ENCODE measurements at places on chromosomes 16 and 17. TPM values are rescaled to one million over a fixed set of nuclear protein-coding genes. Genes with fewer than 3 reads are reported as not detected.

The MYH11 gene
- total RNA-seq, result 39.2 TPM

The CYB561 gene
- 161 TPM for total RNA-seq

The IL21R gene
- total RNA-seq, result 1.3 TPM

The TMEM114 gene
- total RNA-seq, result not detected

The PRAC2 gene
- total RNA-seq, result not detected

The SPNS1 gene
- 49.7 TPM for total RNA-seq

The RPGRIP1L gene
- 1.6 TPM for total RNA-seq

The OR1D5 gene
- total RNA-seq, result not detected

The SLC38A8 gene
- not detected for total RNA-seq

The KRTAP2-1 gene
- total RNA-seq, result not detected

The HOXB6 gene
- total RNA-seq, result 66.8 TPM

The NIP7 gene
- 11.7 TPM for total RNA-seq

- no peak overlapping the region for H3K4me3 ChIP-seq
- DNase-seq, result no peak
- H3K4me1 ChIP-seq, result no peaks in the 10 kb centered on the region
Measured at GRCh38 chr17:48244814-48245213, 137.2 kb downstream of the SNX11 start.

GRCh38 chr17:19331543-19332245, 30.8 kb downstream of the B9D1 start:
- H3K27me3 ChIP-seq, result no peaks in the 10 kb centered on the region
- peaks cover under 1% of the 10 kb centered on the region for H3K4me1 ChIP-seq
- H3K27ac ChIP-seq, result no peak overlapping the region
- no peak for DNase-seq
- no peak overlapping the region for H3K4me3 ChIP-seq

GRCh38 chr17:58319173-58320162, 9.1 kb downstream of the TSPOAP1 start:
- H3K4me3 ChIP-seq, result no peak overlapping the region
- H3K27me3 ChIP-seq, result no peaks in the 10 kb centered on the region
- H3K36me3 ChIP-seq, result no peaks in the 10 kb centered on the region

- no peak for DNase-seq
- H3K27me3 ChIP-seq, result no peaks in the 10 kb centered on the region
- no peaks in the 10 kb centered on the region for H3K4me1 ChIP-seq
- no peak overlapping the region for H3K4me3 ChIP-seq
Measured at GRCh38 chr17:78300962-78301820, 58.7 kb downstream of the SOCS3 start.

DNA sequence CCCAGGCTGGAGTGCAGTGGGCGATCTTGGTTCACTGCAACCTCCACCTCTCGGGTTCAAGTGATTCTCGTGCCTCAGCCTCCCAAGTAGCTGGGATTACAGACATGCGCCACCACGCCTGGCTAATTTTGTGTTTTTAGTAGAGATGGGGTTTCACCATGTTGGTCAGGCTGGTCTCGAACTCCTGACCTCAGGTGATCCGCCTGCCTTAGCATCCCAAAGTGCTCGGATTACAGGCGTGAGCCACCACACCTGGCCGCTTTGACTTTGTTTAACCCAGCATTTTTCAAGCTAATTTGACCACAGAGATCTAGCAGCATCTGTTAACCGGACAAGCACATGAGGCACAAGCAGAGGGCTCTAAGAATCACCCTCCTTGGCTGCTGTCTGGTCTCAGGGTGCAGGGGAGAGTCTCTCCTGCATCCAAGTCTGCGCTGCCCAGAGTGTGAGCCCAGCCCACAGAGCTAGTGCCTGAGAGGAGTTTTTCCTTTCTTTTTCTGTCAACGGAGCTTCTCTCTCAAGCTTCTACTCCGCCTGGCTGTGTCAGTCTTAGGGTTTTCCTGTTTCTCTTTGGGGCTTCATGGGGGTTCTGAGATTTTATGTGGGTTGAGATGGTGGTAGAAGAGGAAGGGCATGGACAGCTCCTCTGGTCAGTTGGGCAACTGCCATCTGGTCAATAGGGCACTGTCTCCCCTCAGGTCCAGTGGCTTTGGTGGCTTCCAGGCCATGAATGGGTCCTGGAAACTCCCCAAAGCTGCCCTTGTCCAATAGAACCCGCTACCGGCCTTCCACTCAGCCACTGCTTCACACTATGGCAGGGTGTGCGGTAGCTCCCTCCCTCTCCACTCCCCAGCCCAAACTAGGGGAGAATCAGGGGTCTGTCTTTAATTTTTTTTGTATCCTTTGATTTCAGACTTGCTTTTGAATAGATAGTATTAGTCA, 59.6 kb downstream of the TNFRSF13B start:
- H3K36me3 ChIP-seq, result no peaks in the 10 kb centered on the region
- no peak overlapping the region for H3K4me3 ChIP-seq
- no peak overlapping the region for H3K27ac ChIP-seq
- H3K27me3 ChIP-seq, result no peaks in the 10 kb centered on the region
- H3K4me1 ChIP-seq, result no peaks in the 10 kb centered on the region
- no peak for DNase-seq

DNA sequence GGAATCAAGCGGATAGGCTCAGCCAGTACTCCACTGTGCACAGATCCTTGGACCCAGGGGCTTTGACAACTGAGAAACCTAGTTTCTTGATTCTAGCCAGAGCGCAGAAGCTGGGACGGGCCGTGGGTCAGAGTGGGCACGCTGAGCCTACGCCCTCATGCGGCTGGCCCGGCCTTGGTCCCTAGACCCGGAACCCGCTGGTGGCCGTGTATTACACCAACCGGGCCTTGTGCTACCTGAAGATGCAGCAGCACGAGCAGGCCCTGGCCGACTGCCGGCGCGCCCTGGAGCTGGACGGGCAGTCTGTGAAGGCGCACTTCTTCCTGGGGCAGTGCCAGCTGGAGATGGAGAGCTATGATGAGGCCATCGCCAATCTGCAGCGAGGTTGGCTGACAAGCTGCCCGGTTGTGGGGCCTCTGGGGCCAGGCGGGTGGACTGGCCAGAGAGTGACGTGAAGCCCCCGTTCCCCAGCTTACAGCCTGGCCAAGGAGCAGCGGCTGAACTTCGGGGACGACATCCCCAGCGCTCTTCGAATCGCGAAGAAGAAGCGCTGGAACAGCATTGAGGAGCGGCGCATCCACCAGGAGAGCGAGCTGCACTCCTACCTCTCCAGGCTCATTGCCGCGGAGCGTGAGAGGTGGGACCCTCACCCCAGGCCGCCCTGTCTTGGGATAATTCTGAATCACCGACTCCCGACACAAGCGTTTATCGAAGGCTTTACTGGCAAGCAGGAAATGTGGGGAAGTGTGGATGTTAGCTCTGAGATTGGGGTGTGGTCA, 946 bp downstream of the STUB1 start:
- DNase-seq, result no peak
- H3K4me3 ChIP-seq, result peak overlapping the region; percentile 98
- H3K27me3 ChIP-seq, result no peaks in the 10 kb centered on the region
- H3K36me3 ChIP-seq, result peaks cover 22% of the 10 kb centered on the region
- H3K27ac ChIP-seq, result peak overlapping the region; percentile 91

DNA sequence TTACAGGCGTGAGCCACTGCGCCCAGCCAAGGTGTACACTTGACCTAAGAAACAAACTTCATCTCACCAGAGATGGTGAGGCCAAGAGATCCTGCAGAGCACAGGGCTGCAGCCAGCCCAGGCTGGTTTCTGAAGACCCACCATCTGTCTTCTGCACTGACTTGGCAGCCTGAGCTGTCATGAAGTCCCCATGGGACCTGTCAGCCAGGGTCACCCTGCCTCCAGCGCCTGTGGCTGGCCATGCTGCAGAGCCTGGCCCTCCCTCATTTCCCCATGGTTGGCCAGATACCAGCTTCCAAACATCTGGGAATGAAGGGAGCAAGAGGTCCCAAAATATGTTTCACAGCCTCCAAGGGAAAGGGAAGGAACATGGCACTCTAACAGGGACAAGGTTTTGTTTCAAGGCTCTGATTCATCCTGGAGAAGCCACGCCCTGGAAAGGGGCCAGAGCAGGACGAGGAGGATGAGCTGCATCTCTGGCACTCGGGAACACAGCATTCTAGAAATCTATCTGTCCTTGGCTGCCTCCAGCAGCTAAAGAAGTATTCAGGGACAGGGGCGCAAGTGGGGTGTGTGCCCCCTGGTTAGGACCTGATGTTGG, 45.3 kb downstream of the DDX19A start:
- H3K36me3 ChIP-seq, result no peaks in the 10 kb centered on the region
- no peak for DNase-seq
- no peaks in the 10 kb centered on the region for H3K27me3 ChIP-seq

- H3K4me1 ChIP-seq, result peaks cover 26% of the 10 kb centered on the region
- H3K27ac ChIP-seq, result no peak overlapping the region
- H3K4me3 ChIP-seq, result no peak overlapping the region
- peaks cover 18% of the 10 kb centered on the region for H3K36me3 ChIP-seq
- no peaks in the 10 kb centered on the region for H3K27me3 ChIP-seq
Measured at GRCh38 chr17:81681672-81682071, 1.9 kb downstream of the ARL16 start.

GRCh38 chr16:1174477-1175357, 21.8 kb downstream of the CACNA1H start:
- no peaks in the 10 kb centered on the region for H3K27me3 ChIP-seq
- peak overlapping the region; percentile 43 for H3K27ac ChIP-seq
- DNase-seq, result no peak
- H3K4me1 ChIP-seq, result no peaks in the 10 kb centered on the region

DNA sequence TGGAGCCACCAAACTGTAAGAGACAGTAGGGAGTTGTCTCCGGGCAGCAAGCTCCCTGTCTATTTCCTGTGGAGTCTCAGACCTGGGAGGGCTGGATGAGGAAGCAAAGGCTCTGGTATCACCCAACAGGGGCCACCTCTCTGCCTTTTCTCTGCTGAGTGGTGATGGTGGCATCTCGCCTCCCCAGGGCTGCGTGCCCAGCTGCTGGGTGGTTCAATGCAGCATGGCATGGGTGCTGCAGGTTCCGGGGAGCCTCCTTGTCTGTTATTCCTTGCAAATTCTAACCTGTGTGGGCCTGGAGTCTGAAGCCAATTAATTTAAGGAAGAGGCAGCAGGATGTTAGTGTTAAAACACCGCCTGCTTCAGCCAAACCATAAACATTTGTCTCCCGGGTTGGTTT, 78.2 kb downstream of the CCDC182 start:
- H3K27me3 ChIP-seq, result no peaks in the 10 kb centered on the region
- H3K36me3 ChIP-seq, result no peaks in the 10 kb centered on the region
- no peak for DNase-seq
- no peak overlapping the region for H3K27ac ChIP-seq
- no peak overlapping the region for H3K4me3 ChIP-seq
- no peaks in the 10 kb centered on the region for H3K4me1 ChIP-seq

GRCh38 chr16:50304467-50305440, 38.4 kb downstream of the ADCY7 start:
- DNase-seq, result no peak
- no peak overlapping the region for H3K27ac ChIP-seq
- H3K4me3 ChIP-seq, result no peak overlapping the region
- no peaks in the 10 kb centered on the region for H3K36me3 ChIP-seq
- H3K4me1 ChIP-seq, result no peaks in the 10 kb centered on the region

GRCh38 chr17:35568561-35568960, 7.9 kb upstream of the SLFN14 start:
- H3K4me3 ChIP-seq, result peak overlapping the region; percentile 79
- peak; percentile 25 for DNase-seq
- no peaks in the 10 kb centered on the region for H3K27me3 ChIP-seq
- H3K4me1 ChIP-seq, result peaks cover 4% of the 10 kb centered on the region
- H3K27ac ChIP-seq, result peak overlapping the region; percentile 85

GRCh38 chr16:75225678-75226515, 7.1 kb downstream of the CTRB1 start:
- no peak overlapping the region for H3K4me3 ChIP-seq
- no peaks in the 10 kb centered on the region for H3K4me1 ChIP-seq
- DNase-seq, result no peak
- H3K27ac ChIP-seq, result no peak overlapping the region

- H3K4me3 ChIP-seq, result no peak overlapping the region
- H3K27me3 ChIP-seq, result no peaks in the 10 kb centered on the region
- no peak for DNase-seq
- no peaks in the 10 kb centered on the region for H3K36me3 ChIP-seq
Measured at GRCh38 chr16:58639836-58640235, 10.2 kb upstream of the CNOT1 start.

DNA sequence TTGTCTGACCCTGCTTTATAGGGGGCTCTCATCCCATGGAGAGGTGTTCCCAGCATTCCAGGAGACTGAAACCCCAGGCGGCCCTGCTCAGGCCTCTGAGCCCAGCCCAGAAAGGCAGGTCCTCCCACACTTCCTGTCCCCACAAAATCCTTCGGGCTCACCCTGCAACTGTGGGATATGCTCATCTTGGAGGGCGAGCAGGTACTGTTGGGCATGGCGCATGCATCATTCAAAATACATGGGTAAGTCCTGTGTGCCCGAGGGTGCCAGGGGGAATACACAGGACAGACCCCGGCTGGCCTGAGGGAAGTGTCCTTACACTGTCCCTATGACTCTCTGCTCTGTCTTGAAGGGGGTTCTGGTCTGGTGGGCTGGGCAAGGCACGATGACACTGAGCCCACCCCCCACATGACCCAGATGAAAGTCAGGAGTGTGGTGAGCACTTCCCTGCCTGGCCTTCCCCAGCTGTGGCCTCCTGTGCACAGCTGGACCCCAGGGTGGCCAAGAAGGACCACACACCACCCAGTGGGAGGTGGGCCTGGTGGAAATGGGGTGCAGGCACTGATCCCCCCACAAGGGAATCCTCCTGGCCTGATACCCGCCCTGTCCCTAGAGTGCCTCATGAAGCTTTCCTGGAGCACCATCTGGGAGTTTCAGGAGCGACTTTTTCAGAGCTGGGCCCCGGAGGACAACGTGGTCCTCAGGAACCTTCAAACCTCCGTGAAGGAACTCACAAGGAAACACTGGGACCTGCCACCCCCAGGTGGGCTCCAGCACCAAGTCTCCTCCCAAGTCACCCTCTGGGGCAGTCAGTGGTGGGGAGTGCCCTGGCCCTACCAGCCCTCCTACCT, 46.7 kb downstream of the USP22 start:
- H3K36me3 ChIP-seq, result no peaks in the 10 kb centered on the region
- H3K4me3 ChIP-seq, result no peak overlapping the region
- no peak overlapping the region for H3K27ac ChIP-seq

GRCh38 chr16:78988361-78988969, 612.1 kb downstream of the MAF start:
- H3K36me3 ChIP-seq, result no peaks in the 10 kb centered on the region
- H3K4me3 ChIP-seq, result no peak overlapping the region
- no peak overlapping the region for H3K27ac ChIP-seq
- no peak for DNase-seq

Measured in Peyer's patch (tissue), 4 donors.